ENCODE measurements at places on chromosomes 1 and 21. TPM values are rescaled to one million over a fixed set of nuclear protein-coding genes. Genes with fewer than 3 reads are reported as not detected.

AUNIP gene
- 0.26 TPM for total RNA-seq

RGSL1 gene
- total RNA-seq = not detected

KCNJ6 gene
- total RNA-seq = not detected

CFHR1 gene
- not detected for total RNA-seq

C4BPA gene
- total RNA-seq = 3.1 TPM

OR2L8 gene
- not detected for total RNA-seq

WLS gene
- total RNA-seq = 75.0 TPM

ZFP69B gene
- 0.68 TPM for total RNA-seq

CDC7 gene
- 0.47 TPM for total RNA-seq

PODN gene
- total RNA-seq = 19.0 TPM

HCRTR1 gene
- not detected for total RNA-seq

GPR25 gene
- total RNA-seq = not detected

SPATA45 gene
- total RNA-seq = not detected

TTC3 gene
- 96.5 TPM for total RNA-seq

FLG2 gene
- 1,456 TPM for total RNA-seq

GPR89A gene
- 39.9 TPM for total RNA-seq

SH2D1B gene
- not detected for total RNA-seq

SH3D21 gene
- 16.2 TPM for total RNA-seq
